ENCODE measurements at places on chromosomes 6 and 20.

DNA sequence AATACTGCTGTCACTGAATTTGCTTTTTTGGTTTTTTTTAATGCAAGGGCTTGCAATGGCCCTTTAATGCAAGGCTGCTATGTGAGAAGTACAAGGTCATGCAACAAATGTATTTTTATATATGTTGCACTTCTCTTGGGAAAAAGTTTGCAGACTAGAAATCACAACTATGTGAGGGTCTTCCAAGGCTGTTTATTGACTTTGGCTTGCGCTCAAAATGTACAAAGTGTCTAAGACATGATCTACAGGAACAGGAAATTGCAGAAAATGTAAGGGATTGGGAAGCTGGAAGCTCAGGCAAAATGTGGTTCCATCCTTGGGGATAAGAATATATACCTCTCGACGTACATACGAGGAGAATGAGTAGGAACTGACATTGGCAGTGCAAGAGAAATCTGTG lies 92.2 kb upstream of the F13A1 start:
- DNase-seq, result no peak

- no peak for DNase-seq
These were observed 6.0 kb downstream of the GJA1 start for GRCh38 chr6:121441477-121441876.

- no peak for DNase-seq
These were observed 102.4 kb downstream of the ARID1B start for GRCh38 chr6:156879591-156879990.

DNA sequence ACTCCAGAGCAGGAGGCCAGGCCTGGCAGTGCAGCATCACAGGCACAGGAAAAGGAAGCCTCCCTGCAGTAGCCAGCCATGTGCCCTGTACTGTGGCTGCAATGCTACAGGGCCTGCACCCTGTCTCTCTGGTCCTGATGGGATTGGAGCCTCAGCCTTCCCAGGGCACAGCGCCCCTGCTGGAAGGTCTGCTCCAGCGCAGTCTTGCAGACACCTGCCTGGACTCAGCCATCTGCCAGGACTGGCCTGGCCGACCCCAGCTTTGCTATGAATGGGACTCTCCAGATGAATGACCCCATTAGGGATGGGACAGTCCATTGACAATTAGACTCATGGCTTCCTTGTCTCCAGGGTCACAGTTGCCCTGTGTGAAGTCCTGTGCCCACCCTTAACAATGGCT lies 251.6 kb downstream of the ERMARD start:
- DNase-seq, result no peak

- DNase-seq, result peak; percentile 63
These were observed 40.1 kb upstream of the RNF144B start for GRCh38 chr6:18347021-18347577.

GRCh38 chr6:124064317-124065113 lies 260.9 kb downstream of the NKAIN2 start:
- DNase-seq, result no peak

DNA sequence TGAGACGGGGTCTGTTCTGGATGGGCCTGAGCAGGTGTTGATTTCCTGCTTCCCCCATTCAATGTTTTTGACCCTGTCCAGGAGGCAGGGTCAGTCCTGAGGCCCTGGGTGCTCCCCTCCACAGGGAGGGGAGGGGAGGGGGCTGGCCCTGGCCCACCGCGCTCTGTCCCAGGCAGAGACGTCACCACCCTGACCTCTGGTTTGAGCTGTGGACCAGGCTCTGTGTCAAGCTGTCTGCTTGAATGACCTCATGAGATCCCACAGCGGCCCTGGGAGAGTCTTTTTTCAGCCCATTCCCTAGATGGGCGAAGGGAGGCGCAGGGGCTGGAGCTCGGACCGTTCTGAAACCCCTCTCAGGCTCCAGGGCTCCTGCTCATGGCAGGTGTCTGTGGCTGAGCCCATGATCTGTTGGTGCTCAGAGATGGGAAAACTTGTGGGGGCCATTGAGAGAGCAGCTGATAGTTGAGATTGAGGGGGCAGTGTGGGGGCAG lies 8.9 kb upstream of the LKAAEAR1 start:
- no peak for DNase-seq

- no peak for DNase-seq
These were observed 138.9 kb downstream of the TBX18 start for GRCh38 chr6:84625506-84625905.

- DNase-seq, result peak; percentile 43
These were observed 46.9 kb upstream of the ADGRF4 start for GRCh38 chr6:47651505-47651944.

GRCh38 chr20:33359399-33360261 lies 41.7 kb downstream of the CDK5RAP1 start:
- DNase-seq, result no peak

- no peak for DNase-seq
These were observed 130.6 kb downstream of the PXDC1 start for GRCh38 chr6:3620937-3621336.

GRCh38 chr6:118893064-118893806 lies 717 bp upstream of the ASF1A start:
- peak; percentile 87 for DNase-seq

- DNase-seq, result no peak
These were observed 16.1 kb upstream of the SAMHD1 start for GRCh38 chr20:36967636-36968035.

GRCh38 chr6:135451617-135452190 lies 45.8 kb downstream of the AHI1 start:
- DNase-seq, result peak; percentile 61

DNA sequence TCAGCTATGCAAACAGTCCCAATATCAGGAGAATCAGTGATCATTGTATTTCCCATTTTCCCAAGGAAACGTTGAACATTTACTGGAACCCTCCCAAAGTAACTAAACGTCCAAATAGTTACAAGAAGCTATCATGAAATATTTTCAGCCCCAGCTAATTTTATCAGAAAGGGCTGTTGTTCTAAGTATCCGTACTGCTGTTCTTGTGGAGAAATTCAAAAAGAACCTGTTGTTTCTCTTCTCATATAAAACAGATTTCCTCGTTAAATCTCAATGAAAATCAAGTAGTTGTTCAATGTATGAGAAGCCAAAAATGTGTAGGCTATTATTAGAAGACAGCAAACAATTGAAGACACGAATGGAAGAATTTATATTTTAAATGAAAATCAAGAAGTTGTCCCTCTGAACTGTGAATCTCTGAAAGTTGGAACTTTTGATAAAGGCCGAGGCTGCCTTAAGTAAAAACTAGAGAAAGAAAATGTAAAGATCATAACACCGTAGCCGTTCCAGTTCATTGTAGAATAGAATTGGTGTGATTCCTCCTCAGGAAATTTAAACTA lies 107.7 kb downstream of the HFE start:
- peak; percentile 27 for DNase-seq

DNA sequence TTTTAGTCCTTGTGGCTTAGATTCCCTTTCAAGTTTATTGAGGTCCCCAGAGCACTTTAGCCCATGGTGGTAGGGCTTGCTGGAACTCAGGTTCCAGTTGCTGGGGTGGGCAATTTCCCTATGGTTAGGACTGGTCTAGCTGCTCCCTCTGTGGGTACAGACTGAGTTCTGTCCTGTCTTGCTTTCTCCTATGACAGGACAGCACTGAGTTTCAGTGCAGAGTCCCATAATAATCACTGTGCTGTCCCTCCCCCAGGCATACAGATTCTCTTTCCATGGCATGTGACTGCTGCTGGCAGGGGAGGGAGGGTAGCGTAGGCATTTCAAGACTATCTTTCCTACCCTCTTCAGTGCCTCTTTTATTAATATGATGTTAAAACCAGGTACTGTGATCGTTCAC lies 17.1 kb upstream of the ERVFRD-1 start:
- no peak for DNase-seq
